ENCODE measurements at places on chromosomes 4 and X.

- peak; percentile 34 for DNase-seq
These were observed 61.7 kb upstream of the CAMK2D start for GRCh38 chr4:113823291-113823659.

DNA sequence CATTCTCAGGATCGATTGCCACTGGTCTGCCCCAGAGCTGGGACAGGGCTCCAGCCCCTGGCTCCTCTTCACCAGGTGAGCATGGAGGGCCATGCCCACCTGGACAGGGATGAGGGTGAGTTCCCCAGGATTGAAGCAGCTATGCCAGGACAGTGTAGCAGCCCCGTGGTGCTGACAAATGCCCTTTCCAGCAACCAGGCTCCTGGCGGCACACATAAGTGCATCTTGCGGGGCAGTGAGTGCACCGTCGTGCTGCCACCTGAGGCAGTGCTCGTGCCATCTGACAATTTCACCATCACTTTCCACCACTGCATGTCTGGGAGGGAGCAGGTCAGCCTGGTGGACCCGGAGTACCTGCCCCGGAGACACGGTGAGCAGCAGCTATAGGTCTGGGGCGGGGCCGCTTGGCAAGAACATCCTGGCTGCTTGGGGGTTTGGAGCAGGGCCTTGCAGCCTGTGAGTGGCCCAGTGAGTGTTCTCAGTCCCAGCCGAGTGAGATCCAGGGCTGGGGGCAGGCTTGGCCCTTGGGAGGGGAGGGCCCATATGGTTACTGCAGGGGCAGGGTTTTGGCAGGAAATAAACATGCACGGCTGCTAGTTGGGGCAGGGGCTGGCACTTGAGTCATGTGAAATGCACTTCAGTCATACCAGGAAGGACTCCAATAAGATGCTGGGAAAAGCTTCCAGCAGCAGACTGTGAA is 6.1 kb downstream of the IL9R start:
- no peak for DNase-seq

DNA sequence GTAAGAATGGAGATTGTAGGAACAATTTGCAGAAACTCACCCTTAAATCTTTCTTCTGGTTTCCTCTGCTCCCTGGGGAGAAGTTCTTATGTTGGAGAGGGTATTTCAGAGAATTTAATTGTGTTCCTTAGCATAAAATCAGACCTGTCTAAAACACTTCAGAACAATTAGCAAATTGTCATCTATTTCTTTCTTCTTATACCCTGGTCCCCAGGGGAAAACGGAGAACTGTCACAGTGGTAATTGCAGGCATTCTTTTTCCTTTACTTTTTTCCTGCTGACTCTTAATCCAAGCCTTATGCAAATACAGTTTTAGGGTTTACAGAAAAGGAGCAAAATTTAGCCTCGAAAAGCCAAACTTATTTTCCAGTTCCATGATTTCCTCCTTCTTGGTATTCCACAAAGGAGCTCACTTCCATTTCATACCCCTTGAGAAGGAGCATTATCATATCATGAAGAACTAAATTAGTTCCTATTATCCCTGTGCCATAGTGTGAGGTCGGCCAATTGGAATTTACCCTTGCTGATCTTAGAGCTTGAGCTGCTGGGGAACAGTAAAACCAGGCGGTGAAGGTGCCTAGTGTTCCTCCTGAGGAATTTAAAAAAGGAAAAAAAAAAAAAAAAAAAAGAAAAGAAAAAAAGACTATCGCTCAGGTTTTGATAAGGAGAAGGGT is 173.8 kb downstream of the IL15 start:
- DNase-seq = no peak

DNA sequence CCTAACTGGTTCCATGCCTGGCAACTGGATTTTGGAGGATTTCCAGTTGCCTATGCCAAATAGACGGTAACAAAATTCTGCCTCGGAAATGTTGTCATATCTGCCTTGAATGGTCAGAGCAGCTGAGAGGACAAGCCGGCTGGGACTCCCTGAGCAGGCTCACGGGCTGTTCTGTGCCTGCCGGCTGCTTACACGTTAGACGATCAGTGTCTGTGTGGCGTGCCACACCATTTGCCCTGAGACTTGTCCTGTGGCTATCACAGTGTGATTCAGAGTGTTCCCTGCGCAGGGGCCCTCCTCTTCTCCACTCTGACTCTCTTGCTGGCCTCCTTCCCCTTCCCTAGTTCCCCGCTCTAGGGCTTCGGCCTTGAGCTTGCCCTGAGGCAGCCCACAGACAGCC is 42.4 kb downstream of the RAI2 start:
- no peak for DNase-seq

DNA sequence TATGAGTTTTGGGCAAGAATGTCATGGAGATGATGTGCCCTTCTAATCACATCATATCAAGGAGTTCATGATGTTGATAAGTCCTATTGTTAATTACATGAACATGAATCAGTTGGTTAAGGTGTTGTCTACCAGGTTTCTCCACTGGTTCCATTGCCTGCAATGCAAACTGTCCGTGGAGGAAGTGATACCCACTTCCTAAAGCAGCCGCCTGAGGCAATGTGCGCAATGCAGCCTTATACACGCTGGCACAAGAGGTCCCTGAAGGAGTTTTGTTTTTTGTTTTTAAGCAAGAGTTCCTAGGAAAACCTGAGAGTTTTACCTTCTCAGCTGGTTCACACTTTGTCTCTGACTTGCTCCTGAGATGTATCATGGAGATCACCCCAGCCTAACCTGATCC is 5.9 kb upstream of the GPKOW start:
- DNase-seq = no peak

GRCh38 chrX:18871161-18871890 is 112.6 kb downstream of the PHKA2 start:
- no peak for DNase-seq

Data from renal cortical epithelial cell (primary cell).